ENCODE measurements at places on chromosomes 7 and 10. TPM values are rescaled to one million over a fixed set of nuclear protein-coding genes. Genes with fewer than 3 reads are reported as not detected.

GRCh38 chr7:6691103-6691502 is 15.6 kb downstream of the ZNF12 start:
- no peaks in the 10 kb centered on the region for H3K4me1 ChIP-seq
- H3K36me3 ChIP-seq, result peaks cover 100% of the 10 kb centered on the region
- no peak for DNase-seq
- no peaks in the 10 kb centered on the region for H3K27me3 ChIP-seq
- no peak overlapping the region for H3K27ac ChIP-seq
- H3K4me3 ChIP-seq, result no peak overlapping the region

GRCh38 chr10:89526358-89526757 is 9.0 kb downstream of the SLC16A12 start:
- no peaks in the 10 kb centered on the region for H3K4me1 ChIP-seq
- no peak for DNase-seq
- H3K27me3 ChIP-seq, result no peaks in the 10 kb centered on the region

DNA sequence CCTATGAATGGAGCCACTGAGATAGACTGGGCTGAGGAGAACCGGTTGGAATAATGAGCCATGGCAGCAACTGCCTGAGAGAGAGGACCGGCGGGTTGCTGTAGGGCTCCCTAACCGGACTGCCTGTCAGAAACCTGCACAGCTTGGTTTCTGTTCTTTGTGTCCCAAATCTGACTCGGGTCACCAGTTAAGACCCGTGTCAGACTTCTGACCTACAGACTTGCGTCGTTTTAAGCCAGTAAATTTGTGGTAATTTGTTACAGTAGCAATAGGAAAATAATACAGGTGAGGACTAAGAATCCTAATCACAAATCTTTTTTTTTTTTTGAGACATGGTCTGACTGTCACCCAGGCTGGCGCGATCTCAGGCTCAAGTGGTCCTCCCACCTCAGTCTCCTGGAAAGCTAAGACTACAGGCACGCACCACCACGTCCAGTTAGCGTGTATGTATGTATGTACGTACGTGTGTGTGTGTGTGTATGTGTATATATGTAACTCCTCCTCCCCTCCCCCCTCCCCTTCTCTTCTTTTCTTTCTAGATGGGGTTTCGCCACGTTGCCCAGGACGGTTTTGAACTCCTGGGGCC is 672 bp upstream of the DDX56 start:
- H3K36me3 ChIP-seq, result peaks cover 39% of the 10 kb centered on the region
- no peak for DNase-seq
- H3K4me1 ChIP-seq, result peaks cover 8% of the 10 kb centered on the region
- peak overlapping the region; percentile 95 for H3K27ac ChIP-seq
- H3K27me3 ChIP-seq, result no peaks in the 10 kb centered on the region

DNA sequence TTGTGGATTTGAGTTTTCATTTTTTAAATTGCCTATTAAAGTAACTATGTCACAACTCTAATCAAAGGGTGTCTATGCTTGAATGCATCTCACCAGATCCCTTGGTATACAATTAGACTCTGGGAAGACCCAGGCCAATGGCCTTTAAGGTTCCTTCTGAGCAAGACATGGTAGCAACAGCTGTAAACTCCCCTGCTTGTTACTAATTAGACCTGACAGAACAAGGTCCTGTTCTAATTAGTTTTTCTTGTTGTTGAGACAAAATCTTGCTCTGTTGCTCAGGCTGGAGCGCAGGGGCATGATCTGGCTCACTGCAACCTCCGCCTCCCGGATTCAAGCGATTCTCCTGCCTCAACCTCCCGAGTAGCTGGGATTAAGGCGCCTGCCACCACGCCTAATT is 2.9 kb downstream of the MYH16 start:
- no peak overlapping the region for H3K27ac ChIP-seq
- no peaks in the 10 kb centered on the region for H3K4me1 ChIP-seq
- no peaks in the 10 kb centered on the region for H3K36me3 ChIP-seq
- no peaks in the 10 kb centered on the region for H3K27me3 ChIP-seq
- DNase-seq, result no peak

The ZCCHC24 gene
- 180 TPM for total RNA-seq

All from ascending aorta (tissue), 2 donors.